MCF 10A (cell line): ENCODE measurements at places on chromosomes 11 and 22. TPM values are rescaled to one million over a fixed set of nuclear protein-coding genes. Genes with fewer than 3 reads are reported as not detected.

Gene SPI1
- total RNA-seq = not detected in 2 replicates

Gene GGTLC2
- total RNA-seq = not detected in 2 replicates

Gene CYTH4
- total RNA-seq = 0.22 TPM in 1 of 2 replicates, not detected in the other

Gene ANKRD13D
- total RNA-seq = 39.7 and 46.2 TPM in 2 replicates

Gene OR51I1
- total RNA-seq = not detected in 2 replicates

Gene GGT5
- total RNA-seq = 31.5 and 34.6 TPM in 2 replicates

Gene OR52H1
- not detected in 2 replicates for total RNA-seq

Gene PAK1
- total RNA-seq = 24.0 and 25.5 TPM in 2 replicates

Gene VSIG2
- not detected in 2 replicates for total RNA-seq

Gene TCF20
- 44.7 and 56.4 TPM in 2 replicates for total RNA-seq

Gene MIF
- total RNA-seq = 1,031 and 1,126 TPM in 2 replicates
